ENCODE measurements at places on chromosomes 12 and 14.

DNA sequence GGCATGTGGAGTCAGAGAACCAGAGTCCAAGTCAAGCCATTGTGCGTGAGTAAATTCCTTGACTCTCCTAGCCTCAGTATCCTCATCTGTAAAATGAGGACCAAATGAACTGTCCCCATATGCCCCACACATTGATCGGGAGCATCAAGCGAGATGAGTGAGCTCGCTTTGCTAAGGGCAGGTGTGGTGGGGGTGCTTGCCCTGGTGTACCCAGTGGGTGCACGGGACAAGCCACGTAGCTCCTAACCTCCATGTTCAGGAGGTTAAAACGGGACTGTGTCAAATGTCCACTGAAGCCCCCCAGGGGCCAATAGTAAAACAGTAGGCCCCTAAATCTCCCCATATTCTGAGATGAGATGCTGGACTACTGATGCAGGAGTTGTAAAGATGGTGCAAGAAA lies 60.9 kb downstream of the SERPINA3 start:
- no peak for DNase-seq

DNA sequence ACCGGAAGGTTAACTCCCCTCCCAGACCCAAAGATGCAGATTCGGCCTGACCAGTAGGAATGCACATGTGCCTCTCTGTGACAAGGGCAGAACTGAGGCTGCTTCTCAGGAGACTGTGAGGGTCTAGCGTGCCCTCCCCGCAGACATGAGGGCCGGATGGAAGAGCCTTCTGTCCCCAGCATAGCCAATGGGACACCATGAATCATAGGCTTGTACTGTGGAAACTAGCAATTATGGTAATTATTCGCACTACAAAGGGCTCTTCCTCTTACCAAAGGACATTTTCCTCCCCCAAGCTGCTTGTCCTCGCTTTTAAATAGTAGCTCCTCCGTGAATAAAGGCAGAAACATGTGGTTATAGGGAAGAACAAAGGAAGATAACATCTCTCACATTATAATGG lies 6.2 kb downstream of the COA8 start:
- no peak for DNase-seq

DNA sequence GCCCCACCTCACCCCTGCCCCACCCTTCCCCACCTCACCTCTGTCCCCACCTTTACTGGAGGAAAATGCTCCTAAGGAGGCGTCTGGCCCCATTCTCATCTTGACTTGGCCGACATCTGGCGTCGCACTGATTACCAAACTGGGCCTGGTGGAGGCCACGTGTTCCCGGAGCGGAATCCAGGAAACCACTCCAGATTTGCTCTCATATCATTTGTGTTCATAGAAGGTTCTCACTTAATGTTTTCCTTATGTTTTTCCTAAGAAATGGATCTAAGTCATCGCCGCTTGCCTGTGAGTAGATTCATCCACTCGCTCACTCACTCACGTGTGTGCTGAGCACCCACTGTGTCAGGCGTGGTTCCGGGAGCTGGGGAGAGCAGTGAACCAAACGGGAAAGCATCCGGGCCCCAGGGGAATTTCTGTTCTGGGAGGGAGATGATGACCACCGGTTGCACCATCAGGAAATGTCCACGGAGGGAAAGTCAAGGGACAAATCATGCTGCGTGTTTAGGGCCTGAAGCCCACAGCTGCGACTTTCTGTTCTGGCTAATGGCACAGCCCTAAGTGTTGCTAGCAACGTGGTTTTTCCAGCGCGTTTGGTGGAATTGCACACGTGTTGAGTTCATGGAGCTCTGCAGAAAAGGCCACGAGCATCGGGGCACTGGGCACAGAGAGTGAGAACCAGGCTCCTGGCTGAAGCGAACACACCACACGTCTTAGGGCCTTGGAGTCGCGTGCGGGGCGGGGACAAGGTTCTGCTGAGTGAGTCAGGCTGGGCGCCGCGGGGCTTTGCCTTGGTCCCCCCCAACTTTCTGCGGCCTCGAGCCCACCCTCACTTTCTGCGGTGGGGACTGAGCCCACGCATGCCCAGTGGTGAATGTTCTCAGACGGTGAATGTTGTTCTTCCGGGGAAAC lies 57.7 kb downstream of the ADGRD1 start:
- DNase-seq, result no peak

DNA sequence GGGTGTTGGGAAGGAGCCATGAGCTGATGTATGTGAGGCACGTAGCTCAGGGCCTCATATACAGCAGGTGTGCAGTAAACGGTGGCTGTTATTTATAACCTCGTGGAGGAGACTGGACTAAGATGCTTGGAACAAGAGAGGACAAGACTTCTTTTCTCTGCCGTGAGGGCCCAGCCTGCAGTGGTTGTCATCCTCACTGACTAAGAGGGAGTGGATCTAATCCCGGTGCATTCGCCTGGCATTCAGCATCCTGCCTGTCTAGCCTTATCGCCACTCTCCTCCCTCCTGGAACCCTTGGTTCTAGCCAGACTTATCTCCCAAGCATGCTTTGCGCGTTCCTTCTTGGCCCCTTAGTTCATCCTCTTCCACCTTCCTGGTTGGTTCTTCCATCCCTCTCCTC lies 3.9 kb downstream of the TSPAN9 start:
- DNase-seq, result no peak

DNA sequence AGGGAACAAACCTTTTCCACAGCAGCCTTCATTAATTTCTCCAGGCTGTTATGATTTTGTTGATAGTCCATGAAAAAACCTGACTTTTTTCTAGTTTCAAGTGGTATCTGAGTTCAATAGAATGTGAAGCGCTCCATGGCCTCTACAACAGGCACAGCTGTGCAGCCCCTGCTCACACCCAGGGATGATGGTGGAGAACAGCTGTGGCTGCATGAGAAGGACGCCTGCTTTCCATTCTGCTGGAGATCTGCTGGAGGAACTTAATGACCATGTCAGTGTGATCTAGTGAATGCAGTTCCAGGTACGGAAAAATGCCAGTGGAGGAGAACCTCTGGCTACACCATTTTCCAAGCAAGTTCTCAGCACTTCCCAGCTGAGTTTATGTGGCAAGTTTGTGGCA lies 80.6 kb downstream of the PIWIL1 start:
- no peak for DNase-seq

DNA sequence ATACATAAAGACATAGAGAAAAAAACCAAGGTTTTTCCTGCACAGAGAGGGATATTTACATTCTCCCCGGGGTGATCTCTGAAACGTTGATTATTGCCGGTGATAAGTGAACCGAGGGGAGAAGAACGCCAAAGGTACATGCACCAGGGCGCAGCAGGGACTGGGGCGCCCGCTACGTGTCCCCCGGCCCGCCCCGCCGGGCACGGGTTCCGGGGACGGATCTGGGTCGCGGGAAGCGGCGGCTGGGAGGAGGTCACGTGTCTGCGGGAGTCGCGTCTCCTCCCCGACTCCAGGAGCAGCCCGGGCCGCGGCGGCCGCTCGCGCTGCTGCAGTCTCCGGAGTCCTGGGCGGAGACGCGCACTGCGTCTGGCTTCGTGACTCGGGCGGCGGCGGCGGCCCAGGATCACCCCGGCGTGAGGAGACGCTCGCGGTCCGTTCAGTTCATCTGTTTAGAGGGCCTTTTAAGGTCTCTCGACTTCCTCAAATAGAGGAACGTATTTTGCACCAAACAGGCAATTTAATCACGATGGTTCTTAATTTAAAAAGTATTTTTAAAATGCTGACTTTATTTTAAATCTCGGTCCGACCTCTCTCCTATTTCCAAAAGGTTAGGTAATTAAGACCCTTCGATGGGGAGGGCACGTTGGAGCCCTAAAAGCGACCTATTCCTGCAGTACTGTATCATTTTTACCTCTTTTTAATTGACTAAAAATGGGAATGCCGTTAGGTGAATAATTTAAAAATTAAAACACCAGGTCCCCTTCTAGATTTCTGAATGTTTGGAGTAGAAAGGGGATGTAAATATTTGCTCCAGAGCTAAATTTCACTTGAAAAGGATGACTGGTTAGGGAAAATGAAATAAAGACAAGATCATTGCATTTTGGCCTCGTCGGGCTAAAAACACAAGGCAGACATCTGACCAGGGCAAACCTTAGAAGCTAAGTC lies 1.8 kb upstream of the BHLHE41 start:
- DNase-seq, result peak; percentile 20

- DNase-seq, result peak; percentile 47
Observed at GRCh38 chr12:4572680-4573079, 10.7 kb downstream of the DYRK4 start.

DNA sequence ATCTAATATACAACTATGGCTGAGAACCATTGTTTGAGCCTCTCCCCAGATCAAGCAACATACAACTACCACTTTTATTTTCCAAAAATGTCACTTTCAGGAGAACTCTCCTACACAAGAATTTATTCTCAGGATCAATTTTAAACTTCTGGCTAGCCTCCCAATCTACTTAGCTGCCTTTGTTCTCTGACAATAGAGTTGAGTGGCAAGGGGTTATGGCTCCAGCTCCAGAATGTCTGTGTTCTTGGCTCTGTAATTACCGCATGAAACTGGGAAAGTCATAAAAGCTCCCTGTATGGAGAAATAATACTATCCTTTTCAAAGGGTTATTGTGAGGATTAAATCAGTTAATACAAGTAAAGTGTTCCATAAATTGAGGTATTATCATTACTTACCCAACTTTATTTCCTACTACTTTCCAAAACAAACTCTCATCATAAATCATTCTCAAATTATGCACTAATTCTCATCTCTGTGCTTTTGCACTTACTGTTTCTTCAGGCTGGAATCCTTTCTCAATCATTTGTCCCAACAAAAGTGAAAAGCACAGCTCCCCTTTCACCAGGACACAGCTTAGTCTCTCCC lies 121.9 kb downstream of the GARIN6 start:
- no peak for DNase-seq

DNA sequence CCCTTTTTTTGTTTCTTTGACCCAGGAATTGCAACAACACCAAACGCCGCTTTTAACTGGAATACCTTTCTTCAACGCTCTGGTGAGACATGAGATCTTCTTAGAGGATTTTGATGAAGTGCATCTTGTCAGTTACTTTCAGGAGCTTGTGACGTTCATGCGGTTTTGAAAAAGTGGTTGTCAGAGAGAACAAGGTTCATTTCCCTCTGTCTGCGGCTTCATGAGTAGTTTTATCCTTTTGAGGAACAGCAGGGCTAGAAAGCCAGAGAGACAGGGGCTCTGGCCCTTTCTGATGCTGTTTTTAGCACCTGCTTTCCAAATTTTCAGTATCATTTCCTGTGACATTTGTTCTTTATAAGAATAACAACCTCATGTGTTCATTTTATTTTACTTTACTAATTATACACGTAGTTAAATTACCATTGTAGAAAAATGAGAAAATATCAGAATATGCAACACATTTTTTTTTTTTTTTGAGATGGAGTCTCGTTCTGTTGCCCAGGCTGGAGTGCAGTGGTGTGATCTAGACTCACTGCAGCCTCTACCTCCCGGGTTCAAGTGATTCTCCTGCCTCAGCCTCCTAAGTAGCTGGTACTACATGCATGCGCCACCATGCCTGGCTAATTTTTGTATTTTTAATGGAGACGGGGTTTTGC lies 61.8 kb downstream of the GLT1D1 start:
- no peak for DNase-seq

- no peak for DNase-seq
Observed at GRCh38 chr14:83289390-83289789, 1755.7 kb upstream of the SEL1L start.

DNA sequence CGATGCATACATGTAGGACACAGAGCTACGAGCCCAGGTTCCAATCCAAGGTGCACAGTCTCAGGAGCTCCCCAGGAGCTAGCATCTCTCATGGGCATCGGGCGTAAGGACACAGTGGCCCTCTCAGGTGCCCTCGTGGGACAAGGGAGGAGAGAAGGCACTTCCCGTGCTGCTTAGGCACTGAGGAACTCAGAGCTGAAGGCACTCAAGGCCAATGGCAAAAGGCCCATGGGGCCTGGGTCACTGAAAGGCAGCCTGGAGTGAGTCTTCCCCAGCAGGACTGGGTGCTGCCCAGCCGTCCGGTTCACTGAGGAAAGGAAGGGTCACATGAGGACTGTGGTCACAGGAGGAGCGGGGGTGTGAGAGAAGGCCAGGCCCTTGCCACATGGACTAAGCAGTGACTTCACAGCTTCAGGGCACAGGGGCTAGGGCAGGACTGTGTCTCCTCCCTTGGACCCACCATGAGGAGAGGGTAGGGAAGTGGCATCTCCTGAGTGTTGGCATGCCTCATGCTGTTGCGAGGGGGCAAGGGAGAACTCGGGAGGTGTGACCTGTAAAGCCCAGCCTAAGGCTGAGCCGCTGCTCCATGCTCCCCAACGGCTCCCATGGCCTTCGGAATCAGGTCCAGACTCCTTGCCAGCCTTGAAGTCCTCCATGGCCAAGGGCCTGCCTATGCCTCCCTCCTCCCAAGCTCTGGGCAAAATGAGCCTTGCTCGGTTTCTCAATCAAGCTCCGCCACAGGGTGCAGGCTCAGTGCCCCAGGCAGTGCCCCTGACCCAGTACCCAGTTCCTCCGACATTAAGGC lies 51.8 kb downstream of the CHGA start:
- DNase-seq, result no peak

DNA sequence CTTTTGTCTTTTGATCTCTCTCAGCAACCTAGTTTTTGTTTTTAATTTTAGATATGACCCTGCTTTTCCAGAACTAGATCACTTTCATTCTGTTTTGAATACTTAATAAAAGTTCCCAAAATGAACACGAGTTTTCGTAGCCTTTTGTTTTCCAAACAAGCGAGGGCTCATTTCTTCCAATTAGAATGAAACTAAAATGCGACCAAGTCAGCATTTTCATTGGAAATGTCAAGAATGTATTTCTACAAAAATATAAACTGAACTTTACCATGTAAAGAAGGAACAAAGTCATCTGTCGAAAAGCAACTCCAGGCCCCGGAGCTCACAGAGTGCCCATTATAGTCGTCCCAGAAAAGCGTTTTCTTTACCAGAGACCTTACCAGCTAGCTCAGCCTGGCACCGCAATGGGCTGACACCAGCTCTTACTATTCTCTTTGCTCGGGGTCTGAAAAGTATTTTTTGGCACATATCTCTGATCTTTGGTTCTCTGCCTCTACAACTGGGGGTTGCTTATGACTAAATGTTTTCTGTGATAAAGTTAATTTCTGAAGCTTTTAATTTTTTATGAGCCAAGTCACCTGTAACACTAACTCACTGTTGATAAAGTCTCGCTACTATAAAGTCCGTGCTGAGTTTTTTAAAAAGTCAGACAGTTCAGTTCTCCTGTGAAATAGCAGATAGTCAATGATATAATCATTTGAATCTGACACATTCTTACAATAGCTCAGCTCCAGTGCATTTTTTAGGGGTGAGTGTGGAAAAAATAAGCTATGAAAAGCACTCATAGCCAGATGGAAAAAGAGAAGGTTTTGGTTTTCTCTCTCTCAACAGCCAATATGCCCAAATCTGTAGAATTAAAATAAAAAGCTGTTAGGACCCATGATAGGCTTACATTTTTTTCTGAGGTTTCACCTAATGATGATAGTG lies 43.4 kb downstream of the SAMD4A start:
- no peak for DNase-seq

All from hematopoietic multipotent progenitor cell treated with erythropoietin and hydrocortisone succinate and interleukin-3 and kit ligand, for 8 days (in vitro differentiated cells).